ENCODE measurements at places on chromosomes 13 and 19. TPM values are rescaled to one million over a fixed set of nuclear protein-coding genes. Genes with fewer than 3 reads are reported as not detected.

DNA sequence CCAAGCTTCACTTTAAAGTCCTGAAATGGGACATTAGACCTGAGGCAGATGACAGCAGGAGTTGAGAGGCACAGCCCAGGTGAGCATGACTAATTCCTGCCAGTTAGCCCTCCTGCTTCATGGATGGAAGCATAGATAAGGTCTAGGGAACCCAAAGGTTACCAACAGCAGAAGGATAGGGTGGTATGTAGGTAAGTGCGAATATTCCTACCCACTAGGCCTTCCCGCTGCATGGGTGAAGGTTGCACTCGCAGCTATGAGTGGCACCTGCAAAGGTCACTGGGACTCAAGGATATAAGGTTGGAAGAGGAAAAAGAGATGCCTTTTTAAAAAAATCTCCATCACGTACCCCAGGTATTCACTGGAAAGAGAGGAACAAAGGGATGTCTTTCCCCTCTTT lies 12.2 kb upstream of the MLLT1 start:
- no peaks in the 10 kb centered on the region for H3K27me3 ChIP-seq
- no peak overlapping the region for H3K4me3 ChIP-seq
- H3K27ac ChIP-seq = no peak overlapping the region
- no peak for DNase-seq
- no peaks in the 10 kb centered on the region for H3K4me1 ChIP-seq
- no peaks in the 10 kb centered on the region for H3K36me3 ChIP-seq

IPO5 gene
- 15.7 TPM for polyA plus RNA-seq

GRIK5 gene
- 1.6 TPM for polyA plus RNA-seq

MUC16 gene
- polyA plus RNA-seq = not detected

GRCh38 chr13:43520351-43520750 lies 266.4 kb downstream of the ENOX1 start:
- H3K4me3 ChIP-seq = no peak overlapping the region
- H3K36me3 ChIP-seq = no peaks in the 10 kb centered on the region
- no peaks in the 10 kb centered on the region for H3K27me3 ChIP-seq
- no peak overlapping the region for H3K27ac ChIP-seq
- DNase-seq = no peak
- no peaks in the 10 kb centered on the region for H3K4me1 ChIP-seq

DNA sequence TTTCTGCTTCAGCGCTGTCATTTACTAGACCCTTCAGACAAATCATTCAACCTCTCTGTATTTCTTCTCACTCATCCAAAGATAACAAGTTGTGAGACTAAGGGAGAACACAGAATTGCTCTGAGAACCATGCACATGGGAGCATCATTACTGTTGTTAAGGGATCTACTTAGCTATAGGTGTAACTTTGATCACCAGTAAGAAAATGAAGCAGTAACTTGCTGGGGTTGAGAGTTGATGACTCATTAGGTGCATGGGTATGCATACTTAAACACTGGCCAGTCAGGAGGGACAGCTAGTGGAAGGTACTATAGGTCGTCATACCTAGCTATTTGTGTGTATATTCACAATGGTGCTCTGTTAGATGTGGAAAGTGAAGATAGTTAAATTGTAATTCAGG lies 61.5 kb downstream of the B3GLCT start:
- no peak overlapping the region for H3K27ac ChIP-seq
- no peaks in the 10 kb centered on the region for H3K36me3 ChIP-seq
- no peaks in the 10 kb centered on the region for H3K27me3 ChIP-seq
- no peak overlapping the region for H3K4me3 ChIP-seq

TMEM272 gene
- 0.54 TPM for polyA plus RNA-seq

GPR183 gene
- not detected for polyA plus RNA-seq

DNA sequence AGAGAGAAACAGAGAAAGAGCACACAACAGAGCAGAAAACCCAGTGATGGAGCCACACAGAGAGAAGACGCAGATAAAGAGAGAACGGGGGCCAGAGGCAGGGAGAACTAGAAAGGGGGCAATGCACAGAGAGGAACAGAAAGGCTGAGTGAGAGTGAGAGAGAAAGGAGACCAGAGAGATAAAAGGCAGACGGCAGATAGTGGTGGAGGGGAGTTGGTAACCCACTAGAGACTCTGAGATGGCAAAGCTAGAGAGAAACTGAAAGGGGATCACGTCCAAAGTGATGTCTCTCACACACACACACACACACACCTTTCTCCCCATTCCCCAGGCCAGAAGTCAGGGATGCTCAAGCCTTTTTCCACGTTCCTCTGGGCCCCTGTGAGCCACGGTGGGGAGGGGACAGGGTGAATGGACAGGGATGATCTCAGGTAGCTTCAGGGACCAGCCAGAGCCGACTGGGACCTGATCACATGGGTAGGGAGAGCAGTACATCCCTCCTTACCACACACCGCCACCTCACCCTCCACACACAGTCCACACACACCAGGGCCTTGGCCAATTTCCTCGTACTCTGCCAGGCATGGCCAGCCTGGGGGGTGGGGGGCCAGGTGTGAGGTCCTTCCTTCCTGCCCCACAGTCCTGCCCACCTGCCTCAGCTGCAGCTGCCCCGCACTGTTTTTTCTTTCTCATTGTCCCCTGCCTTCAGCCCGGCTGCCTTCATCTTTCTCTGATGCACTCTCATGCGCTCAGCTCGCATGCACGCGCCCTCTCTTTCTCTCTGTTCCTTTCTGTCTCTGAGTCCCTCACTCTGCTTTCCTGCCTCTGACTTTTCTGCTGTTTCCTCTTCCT lies 22.5 kb upstream of the POU2F2 start:
- no peaks in the 10 kb centered on the region for H3K4me1 ChIP-seq
- H3K4me3 ChIP-seq = no peak overlapping the region
- H3K27me3 ChIP-seq = peaks cover 2% of the 10 kb centered on the region

RFPL4A gene
- polyA plus RNA-seq = 0.25 TPM

DNA sequence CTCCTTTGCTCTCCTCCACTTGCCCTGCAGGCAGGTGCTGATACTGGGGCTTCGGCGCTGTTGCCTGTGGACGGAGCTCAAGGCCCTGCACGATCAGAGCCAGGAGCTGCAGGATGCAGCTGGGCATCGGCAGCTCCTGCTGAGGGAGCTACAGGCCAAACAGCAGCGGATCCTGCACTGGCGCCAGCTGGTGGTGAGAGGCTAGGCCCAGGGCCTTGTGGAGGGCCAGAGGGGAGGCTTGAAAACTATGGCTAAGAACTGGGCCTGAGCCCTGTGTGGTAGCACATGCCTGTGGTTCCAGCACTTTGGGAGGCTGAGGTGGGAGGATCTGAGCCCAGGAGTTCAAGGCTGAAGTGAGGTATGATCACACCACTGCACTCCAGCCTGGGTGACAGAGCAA lies 6.3 kb downstream of the HAUS5 start:
- H3K36me3 ChIP-seq = no peaks in the 10 kb centered on the region
- no peak overlapping the region for H3K4me3 ChIP-seq
- no peak for DNase-seq
- H3K4me1 ChIP-seq = no peaks in the 10 kb centered on the region

PINLYP gene
- 13.8 TPM for polyA plus RNA-seq

CPT1C gene
- polyA plus RNA-seq = not detected

GRCh38 chr13:80334597-80335260 lies 6.2 kb downstream of the SPRY2 start:
- H3K4me3 ChIP-seq = no peak overlapping the region

GRCh38 chr19:44344255-44344654 lies 12.2 kb downstream of the ZNF112 start:
- H3K27me3 ChIP-seq = no peaks in the 10 kb centered on the region
- H3K36me3 ChIP-seq = peaks cover 4% of the 10 kb centered on the region
- H3K4me1 ChIP-seq = no peaks in the 10 kb centered on the region
- no peak overlapping the region for H3K27ac ChIP-seq
- no peak overlapping the region for H3K4me3 ChIP-seq
- DNase-seq = no peak

- H3K36me3 ChIP-seq = no peaks in the 10 kb centered on the region
- DNase-seq = no peak
- H3K27ac ChIP-seq = no peak overlapping the region
- H3K4me1 ChIP-seq = peaks cover 15% of the 10 kb centered on the region
These were observed 59.2 kb downstream of the STK24 start for GRCh38 chr13:98517576-98518310.

DNA sequence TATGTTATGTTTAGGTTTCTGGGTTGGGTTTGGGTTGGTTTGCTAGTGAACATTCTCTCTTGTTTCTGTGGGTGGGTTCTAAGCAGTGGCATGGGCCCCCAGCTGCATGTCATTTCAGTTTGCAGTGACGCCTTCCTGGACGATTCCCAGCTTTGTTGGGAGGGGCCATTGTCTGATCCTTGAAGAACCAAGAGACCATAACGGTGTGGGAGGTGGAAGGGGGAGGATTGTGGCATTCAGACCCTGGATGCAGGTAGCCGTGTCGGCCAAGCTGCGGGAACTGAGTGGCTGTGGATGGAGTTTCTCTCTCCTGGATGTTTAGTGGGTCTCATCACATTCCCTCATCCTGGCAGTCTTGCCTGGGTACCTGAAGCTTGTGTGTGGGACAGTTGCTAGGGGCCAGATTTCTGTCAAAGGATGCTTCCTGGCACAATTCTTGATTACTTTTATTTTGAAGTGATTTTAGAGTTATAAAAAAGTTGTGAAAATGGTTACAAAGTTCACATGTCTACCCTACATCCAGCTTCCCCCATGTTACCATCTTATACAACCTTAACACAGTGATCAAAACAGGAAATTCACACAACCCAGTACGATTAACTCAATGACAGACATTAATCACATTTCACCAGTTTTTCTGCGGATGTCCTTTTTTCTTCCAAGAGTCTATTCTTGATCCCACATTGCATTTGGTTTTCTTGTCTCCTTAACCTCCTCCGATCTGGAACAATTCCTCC lies 123.8 kb downstream of the SIPA1L3 start:
- no peak for DNase-seq
- H3K27me3 ChIP-seq = no peaks in the 10 kb centered on the region
- no peak overlapping the region for H3K27ac ChIP-seq
- H3K36me3 ChIP-seq = peaks cover 4% of the 10 kb centered on the region

- no peak overlapping the region for H3K27ac ChIP-seq
- H3K4me1 ChIP-seq = no peaks in the 10 kb centered on the region
These were observed 1627.0 kb upstream of the PCDH20 start for GRCh38 chr13:63042686-63043085.

- no peaks in the 10 kb centered on the region for H3K27me3 ChIP-seq
- no peak overlapping the region for H3K4me3 ChIP-seq
- DNase-seq = no peak
These were observed 655.9 kb upstream of the ARGLU1 start for GRCh38 chr13:107223867-107224266.

GRCh38 chr19:46369817-46370216 lies 22.9 kb downstream of the PPP5C start:
- H3K27ac ChIP-seq = no peak overlapping the region
- peaks cover 76% of the 10 kb centered on the region for H3K36me3 ChIP-seq
- H3K27me3 ChIP-seq = no peaks in the 10 kb centered on the region
- DNase-seq = no peak

- H3K4me1 ChIP-seq = no peaks in the 10 kb centered on the region
- no peaks in the 10 kb centered on the region for H3K36me3 ChIP-seq
- H3K27ac ChIP-seq = no peak overlapping the region
- DNase-seq = no peak
- H3K4me3 ChIP-seq = no peak overlapping the region
- H3K27me3 ChIP-seq = no peaks in the 10 kb centered on the region
These were observed 215.5 kb downstream of the POSTN start for GRCh38 chr13:37383046-37383445.

GRCh38 chr13:95304453-95304852 lies 3.2 kb upstream of the ABCC4 start:
- H3K27me3 ChIP-seq = no peaks in the 10 kb centered on the region
- H3K27ac ChIP-seq = no peak overlapping the region
- H3K4me1 ChIP-seq = peaks cover 24% of the 10 kb centered on the region
- no peak overlapping the region for H3K4me3 ChIP-seq
- DNase-seq = peak; percentile 45

DNA sequence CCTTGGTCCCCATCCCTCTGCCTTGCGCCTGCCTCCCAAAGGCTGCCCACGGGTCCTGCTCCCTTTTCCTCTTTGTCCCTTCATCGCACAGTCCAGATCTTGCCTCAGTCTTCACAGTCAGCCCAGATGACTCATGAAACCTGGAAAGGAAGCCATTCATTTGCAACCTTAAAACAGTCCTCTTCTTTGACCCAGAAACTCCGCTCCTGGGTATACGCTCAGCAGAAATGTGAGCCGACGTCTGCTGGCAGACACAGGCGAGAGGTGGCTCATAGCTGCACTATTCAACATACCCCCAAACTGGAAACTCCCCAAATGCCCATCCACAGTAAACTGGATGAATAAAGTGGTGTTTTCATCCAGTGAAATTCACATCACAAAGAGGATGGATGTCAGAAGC lies 13.6 kb upstream of the PEPD start:
- peaks cover 2% of the 10 kb centered on the region for H3K27me3 ChIP-seq
- no peak overlapping the region for H3K4me3 ChIP-seq
- H3K36me3 ChIP-seq = no peaks in the 10 kb centered on the region
- DNase-seq = no peak
- H3K4me1 ChIP-seq = no peaks in the 10 kb centered on the region

- peaks cover 6% of the 10 kb centered on the region for H3K4me1 ChIP-seq
- no peaks in the 10 kb centered on the region for H3K27me3 ChIP-seq
- H3K36me3 ChIP-seq = no peaks in the 10 kb centered on the region
- no peak for DNase-seq
These were observed 234.6 kb downstream of the FGF9 start for GRCh38 chr13:21905486-21905885.

- H3K4me3 ChIP-seq = no peak overlapping the region
- no peak for DNase-seq
- H3K27me3 ChIP-seq = no peaks in the 10 kb centered on the region
These were observed 4.7 kb downstream of the ARHGAP33 start for GRCh38 chr19:35780058-35780457.

- no peak overlapping the region for H3K4me3 ChIP-seq
- no peak for DNase-seq
- H3K27me3 ChIP-seq = no peaks in the 10 kb centered on the region
- no peaks in the 10 kb centered on the region for H3K36me3 ChIP-seq
These were observed 2.4 kb upstream of the NKPD1 start for GRCh38 chr19:45163156-45163555.

TNFRSF19 gene
- polyA plus RNA-seq = 2.6 TPM

PLIN5 gene
- polyA plus RNA-seq = 2.5 TPM

DNA sequence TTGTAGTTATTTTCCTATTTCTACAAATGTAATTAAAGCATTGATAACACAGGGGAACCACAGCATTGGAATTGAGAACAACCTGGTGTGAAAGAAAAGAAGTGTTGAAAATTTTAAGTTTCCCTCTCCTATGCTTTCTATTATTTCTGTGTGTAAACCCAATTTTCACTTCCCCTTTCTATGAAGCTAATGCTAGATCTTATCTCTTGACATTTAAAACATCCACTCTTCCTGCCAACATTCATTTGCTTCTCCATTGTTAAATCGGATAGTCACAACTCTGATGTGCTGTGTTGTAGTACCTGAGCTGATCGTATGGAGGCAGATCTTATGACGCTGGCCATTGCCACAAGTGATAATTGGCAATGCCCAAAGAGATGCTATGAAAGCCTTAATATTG lies 203.0 kb downstream of the ITGBL1 start:
- H3K27me3 ChIP-seq = no peaks in the 10 kb centered on the region
- H3K27ac ChIP-seq = no peak overlapping the region
- no peak for DNase-seq
- no peaks in the 10 kb centered on the region for H3K4me1 ChIP-seq
- H3K4me3 ChIP-seq = no peak overlapping the region
- no peaks in the 10 kb centered on the region for H3K36me3 ChIP-seq

Data from small intestine (tissue), 16 donors.